ENCODE measurements at places on chromosomes 2 and 18. TPM values are rescaled to one million over a fixed set of nuclear protein-coding genes. Genes with fewer than 3 reads are reported as not detected.

- DNase-seq, result no peak
These were observed 13.6 kb upstream of the RTN4 start for GRCh38 chr2:55063713-55064323.

GRCh38 chr2:46252891-46253659, 44.1 kb upstream of the EPAS1 start:
- DNase-seq, result no peak

DNA sequence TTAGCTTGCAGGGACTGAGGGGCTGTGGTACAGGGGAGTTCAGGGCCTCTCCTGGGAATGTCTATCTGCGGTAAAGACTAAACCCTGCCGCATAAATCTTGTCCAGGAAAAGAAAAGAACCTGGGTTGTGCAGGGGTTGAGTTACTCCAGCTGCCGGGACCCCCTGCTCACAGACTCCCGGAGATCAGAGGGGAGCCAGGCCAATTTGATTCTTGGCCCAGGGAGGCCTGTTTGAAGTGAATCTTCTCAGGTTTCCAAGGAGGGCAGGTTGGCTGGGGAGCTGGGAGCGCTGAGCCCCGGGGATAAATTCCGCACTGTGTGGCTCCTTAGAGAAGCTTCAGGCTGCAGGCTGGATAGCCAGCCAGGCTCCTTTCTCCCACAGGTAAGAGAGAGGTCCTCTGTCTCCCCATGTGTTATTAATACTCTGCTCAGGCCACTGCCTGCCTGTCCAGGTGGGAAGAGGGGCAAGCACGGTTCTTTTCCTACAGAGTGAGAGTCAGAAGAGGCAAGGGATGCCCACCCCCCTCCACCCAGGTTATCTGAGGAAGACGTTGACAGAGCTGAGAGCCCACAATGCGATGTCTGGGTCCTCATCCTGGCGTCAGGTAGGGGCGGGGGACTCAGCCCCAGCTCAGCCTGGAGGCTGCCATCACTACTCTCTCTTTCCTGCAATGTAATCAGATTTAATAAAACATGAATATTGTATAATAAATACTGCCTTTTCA, 82.7 kb downstream of the LONRF2 start:
- DNase-seq, result no peak

DNA sequence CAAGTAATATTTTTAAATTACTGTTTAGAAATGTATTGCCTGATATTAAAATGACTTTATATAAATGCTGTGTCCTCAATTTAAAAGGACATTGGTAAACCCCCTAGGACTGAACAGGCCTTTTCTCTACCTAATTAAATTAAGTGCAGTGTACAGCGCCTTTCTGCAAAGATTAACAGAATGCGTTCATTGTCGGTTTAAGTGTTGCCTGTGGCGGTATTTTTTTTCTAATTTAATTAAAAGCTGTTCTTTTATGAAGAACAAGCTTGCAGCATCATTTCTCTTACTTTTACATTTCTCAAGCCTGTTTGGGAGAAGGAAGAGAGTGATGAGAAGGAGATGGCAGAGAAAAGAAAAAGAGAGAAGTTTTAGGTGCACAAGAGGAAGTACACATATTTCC, 344.9 kb downstream of the CPS1 start:
- no peak for DNase-seq

DNA sequence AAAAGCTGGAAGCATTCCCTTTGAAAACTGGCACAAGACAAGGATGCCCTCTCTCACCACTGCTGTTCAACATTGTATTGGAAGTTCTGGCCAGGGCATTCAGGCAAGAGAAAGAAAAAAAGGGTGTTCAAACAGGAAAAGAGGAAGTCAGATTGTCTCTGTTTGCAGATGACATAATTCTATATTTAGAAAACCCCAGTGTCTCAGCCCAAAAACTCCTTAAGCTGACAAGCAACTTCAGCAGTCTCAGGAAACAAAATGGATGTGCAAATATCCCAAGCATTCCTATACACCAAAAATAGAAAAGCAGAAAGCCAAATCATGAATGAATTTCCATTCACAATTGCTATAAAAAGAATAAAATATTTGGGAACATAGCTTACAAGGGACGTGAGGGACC, 11.1 kb downstream of the SLC8A1 start:
- no peak for DNase-seq

GRCh38 chr2:1431886-1432400, 18.7 kb downstream of the TPO start:
- DNase-seq, result no peak

DNA sequence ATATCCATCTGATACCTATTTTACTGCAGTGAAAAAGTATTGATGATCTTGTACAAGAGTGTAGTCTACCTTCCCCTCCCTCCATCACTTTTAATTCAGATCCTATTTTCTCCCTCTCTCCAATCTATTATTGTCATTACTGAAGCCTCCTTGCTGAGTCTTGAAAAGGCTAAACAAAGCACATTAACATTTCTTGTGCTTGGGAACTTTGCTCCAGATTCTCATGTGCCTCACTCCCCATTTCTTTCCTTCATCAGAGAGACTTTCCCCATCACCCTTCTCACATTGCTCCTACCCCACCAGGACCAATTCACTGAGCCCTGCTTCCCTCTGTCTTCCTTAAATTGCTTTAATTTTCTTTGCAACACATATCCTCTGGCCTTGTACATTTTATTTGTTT, 736.2 kb upstream of the GCFC2 start:
- DNase-seq, result no peak

- DNase-seq, result peak; percentile 50
These were observed 21.2 kb downstream of the TEX44 start for GRCh38 chr2:231613663-231614558.

GRCh38 chr2:207164006-207164831, 1.5 kb downstream of the KLF7 start:
- peak; percentile 32 for DNase-seq

DNA sequence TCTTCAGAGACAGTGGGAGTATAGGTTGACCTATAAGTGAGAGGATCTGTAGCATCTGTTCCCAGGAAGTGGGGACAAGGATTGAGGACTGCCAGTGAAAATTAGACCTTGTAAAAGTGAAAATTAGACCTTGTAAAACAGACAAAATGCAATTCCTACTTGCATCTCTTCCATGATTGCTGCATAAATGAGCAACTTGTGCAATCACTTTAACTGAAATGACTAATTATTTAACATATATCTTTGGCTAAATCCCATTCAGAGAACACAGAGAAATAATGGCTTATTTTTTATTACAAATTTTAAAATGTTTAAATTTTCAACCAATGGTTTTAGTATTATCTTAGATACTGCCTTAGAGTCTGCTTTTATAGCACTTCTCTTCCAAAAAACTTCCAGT, 67.2 kb upstream of the NABP1 start:
- DNase-seq, result no peak

DNA sequence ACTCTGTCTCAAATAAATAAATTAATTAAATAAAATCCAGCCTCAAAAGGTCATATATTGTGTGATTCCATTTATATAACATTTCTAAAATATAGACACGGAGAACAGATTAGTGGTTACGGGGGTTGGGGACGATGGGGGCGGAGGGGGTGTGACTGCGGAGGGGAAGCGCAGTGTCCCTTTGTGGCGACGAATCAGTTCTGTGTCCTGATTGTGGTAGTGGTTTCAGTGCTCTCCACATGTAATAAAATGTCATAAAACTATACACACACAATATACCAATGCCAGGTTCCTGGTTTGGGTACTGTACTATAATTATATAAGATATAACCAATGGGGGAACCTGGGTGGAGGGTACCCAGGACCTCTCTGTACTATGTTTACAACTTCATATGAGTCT, 186.4 kb downstream of the ANAPC1 start:
- no peak for DNase-seq

- no peak for DNase-seq
These were observed 294.2 kb upstream of the NCKAP5 start for GRCh38 chr2:133862400-133862977.

- DNase-seq, result no peak
These were observed 60.4 kb upstream of the NABP1 start for GRCh38 chr2:191617575-191617974.

DNA sequence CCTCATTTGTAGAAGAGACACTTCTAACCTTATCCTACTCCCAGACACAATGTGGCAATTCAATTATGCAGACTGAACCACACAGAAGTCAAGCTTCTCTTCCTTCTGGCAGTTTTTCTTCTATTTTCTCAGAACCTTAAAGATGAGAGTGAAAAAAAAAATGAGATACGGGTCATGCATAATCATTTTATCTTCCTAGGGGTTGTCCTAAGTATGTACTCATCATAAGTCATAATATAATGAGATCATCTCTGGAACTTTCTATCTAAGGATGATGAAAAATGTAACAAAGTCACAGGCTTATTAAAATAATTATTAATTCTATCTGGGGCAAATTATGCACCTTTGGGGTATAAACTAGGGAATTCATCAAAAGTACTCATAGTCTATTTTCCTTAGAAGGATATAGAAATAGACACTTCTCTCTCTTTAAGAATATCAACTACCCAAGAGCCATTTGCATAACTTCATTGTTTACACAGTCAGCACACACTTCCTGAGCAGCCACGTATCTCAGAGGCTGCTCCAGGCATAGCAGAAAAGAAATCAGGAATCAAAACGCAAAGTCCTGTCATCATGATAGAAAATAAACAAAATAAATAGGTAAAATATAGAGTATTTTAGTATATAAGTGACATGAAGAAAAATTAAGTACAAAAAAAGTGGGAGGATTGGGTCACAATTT, 345.9 kb upstream of the SPHKAP start:
- no peak for DNase-seq

GRCh38 chr2:18465979-18466378, 94.5 kb downstream of the RDH14 start:
- no peak for DNase-seq

The KLHL14 gene
- 1.5 TPM for total RNA-seq

The TXNDC2 gene
- not detected for total RNA-seq

The MOGAT1 gene
- total RNA-seq, result not detected

The CYTIP gene
- 3.4 TPM for total RNA-seq

The NYAP2 gene
- 0.79 TPM for total RNA-seq

The KCNE4 gene
- 22.0 TPM for total RNA-seq

The IRS1 gene
- total RNA-seq, result 28.5 TPM

Measured in urinary bladder (tissue), 4 donors.